Large intestine (tissue), 12 donors: ENCODE measurements at places on chromosomes 16 and 17. TPM values are rescaled to one million over a fixed set of nuclear protein-coding genes. Genes with fewer than 3 reads are reported as not detected.

GRCh38 chr17:80991645-80992076 is at the start of gene CHMP6:
Gene CHMP6, plus strand, starts transcription at chr17:80991841. Its CDS starts 78 bp downstream, at chr17:80991919.
- DNase-seq: peak; percentile 61

The KRTAP4-9 gene
- polyA plus RNA-seq: not detected

GRCh38 chr16:79988721-79989220 is 388.2 kb upstream of the MAF start:
- DNase-seq: peak; percentile 29

The SKAP1 gene
- 3.0 TPM for polyA plus RNA-seq

DNA sequence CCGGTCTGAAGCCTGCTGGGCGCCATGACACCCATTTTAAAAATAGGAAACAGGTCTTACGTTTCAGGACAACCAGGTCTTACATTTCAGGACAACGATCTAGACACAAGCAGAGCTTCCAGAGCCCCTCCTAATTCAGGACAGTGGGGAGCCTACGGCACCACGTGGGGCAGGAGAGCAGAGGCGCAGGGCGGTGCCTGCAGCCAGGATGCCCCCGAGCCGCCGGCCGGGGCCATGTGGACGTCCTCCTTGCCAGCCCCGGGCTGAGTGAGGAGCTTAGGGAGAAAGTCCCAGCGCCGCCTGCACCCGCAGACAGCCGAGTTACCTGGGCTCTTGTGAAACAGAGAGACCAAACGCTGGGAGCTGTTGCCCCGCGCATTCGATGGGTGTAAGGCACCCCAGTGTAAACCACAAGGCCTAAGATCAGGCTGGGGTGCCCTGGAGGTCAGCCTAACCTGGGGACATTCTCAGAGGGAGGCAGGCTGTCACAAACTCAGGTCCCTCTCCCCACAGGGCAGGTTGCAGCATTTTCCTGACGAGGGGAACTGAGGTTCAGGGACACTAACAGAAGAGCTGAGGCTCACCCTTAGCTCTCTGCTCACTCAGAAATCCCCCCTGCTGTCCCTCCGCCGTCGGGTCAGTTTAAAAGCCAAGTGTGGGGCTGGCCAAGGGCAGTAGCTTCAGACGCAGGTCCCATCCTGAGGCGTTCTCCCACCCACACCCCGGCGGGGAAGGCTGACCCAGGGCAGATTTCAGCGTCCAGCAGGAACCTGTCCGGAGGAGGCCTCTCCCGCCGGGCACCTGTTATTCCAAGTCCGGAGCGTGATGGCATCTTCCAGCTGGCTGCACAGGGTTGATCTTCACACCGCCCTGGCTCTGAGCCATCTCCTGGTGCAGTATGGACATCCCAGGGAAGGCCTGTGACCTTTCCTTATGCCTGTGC is 1.8 kb upstream of the NOTUM start:
- DNase-seq: no peak

DNA sequence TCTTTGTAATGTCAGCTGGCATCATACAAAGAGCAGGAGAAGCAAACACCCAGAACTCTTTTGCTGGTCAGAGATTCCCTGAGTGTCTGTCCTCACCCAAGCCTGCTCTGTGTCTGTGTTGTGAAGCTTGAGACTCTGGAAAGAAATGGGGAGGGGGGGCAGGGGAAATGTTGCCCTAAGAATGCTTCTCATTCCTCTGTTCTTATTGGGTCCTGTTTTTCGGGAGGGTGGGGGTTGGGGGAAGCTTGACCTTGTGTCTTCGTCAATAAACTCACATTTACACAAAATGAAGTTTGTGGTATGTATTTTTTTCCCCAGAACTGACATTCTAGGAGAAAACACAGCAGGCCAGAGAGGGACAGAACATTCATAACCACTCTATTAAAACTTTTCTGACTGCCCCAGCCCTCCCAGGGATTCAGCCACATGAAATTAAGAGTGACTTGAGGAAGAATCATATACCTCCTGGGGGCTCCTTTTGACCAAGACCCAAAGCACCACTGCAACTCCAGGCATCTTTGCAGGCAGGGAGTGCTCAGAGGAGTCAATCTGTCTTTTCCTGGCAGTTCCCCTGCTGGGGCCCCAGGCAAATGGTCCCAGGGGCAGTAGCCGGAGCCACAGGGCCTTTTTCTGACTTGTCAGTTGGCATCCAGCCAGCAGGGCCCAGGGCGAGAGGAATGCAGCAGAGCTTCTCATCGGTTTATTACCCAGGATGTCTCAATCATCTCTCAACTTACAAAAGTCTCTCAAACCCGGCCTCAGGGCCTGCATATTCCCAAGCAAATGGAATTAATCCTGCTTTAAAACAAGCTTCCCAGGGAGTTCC is 5.1 kb upstream of the RASL10B start:
- DNase-seq: peak; percentile 92

DNA sequence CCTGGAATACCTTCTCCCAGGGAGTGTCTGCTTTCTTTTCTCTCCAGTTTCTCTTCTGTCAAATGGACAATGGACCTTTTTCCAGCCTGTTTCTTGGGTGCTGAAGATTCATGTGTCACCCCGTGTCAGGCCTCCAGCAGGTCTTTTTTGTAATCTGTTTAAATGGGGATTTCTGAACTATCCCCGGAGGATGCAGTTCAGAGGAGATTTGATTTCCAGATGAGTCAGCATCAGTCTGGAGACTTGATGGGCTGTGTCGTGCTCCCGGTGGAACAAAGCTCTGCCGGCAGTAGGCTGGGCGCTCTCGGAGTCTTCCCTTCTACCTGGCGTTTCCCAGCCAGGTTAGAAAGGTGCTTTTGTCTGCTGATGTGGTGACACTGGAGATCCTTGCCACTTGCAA is 440.6 kb downstream of the HS3ST3B1 start:
- no peak for DNase-seq

The C17orf100 gene
- polyA plus RNA-seq: 8.1 TPM

The CCL2 gene
- polyA plus RNA-seq: 34.5 TPM

GRCh38 chr16:84758627-84759026 is 58.8 kb downstream of the USP10 start:
- DNase-seq: peak; percentile 25

The CDH1 gene
- polyA plus RNA-seq: 341 TPM

GRCh38 chr17:57002904-57003303 is 25.0 kb downstream of the SCPEP1 start:
- no peak for DNase-seq
